ENCODE measurements at places on chromosomes 5 and 9.
A peak's percentile ranks its signal among the peaks of the same experiment; 100 is the strongest.

DNA sequence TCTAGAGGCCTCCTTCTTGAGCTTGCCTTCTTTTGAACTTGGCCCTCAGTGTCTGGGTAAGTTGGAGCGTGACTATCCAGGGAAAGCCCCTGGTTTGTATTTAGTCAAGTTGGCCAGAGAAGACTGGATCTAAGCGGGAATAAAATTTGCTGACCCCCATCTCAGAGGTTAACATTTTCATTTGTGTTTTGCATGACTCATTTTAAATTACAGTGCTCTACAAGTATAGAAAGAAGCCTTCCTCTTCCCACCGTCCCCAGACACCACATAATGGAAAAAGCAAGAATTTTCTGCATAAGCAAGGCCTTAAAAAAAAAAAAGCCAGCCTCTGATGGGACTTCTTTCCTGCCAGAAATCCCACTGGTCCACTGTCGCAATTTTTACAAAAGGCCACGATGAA lies 27.2 kb downstream of the PIK3R1 start:
- no peak for DNase-seq

DNA sequence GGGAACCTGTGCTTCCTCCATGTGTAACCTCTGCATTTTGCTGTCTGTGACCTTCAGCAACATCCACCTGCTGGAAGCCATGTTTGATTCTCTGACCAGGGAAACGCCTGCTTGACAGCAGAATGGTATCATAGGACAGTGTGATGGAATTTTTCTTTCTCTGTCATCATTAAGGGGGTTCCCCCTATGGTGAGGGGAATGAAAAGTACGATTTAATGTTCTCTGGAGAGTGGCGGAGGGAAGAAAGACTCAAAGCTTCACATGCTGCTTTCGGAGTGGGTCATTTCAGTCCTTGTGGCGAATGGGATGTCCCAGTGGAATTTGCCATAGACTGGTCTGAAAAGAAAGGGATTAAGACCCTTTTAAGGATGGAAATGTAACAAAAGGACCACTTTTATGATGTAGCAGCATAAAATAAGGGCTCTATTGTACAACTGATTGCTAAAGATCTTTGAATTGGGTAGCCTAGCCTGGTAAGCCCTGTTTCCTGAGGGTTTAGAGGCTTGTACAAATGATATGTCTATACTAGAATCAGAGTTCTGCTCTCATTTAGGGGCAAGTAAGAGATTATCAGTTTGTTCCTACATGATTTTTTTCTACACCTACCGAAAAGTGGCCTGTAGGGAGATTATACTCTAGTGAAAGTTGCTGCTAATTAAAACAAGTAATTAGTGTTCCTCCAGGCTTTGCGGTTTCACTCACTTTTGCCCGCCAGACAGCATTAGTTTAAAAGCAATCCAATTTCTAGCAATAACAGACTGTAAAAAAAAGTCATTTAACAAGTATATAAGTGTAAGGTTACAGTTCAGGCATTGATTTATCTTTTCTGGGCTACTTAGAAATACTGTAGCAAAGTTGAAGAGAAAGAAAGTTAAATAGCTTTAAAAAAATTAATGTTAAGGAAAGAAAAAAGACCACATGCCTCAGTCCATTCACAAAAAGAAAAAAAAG lies 904.5 kb downstream of the NR2F1-AS1 start:
- DNase-seq = no peak

- DNase-seq = no peak
Observed at GRCh38 chr5:112248623-112249022, 170.5 kb downstream of the EPB41L4A start.

- no peak for DNase-seq
Observed at GRCh38 chr9:101062686-101063085, 34.2 kb downstream of the PLPPR1 start.

DNA sequence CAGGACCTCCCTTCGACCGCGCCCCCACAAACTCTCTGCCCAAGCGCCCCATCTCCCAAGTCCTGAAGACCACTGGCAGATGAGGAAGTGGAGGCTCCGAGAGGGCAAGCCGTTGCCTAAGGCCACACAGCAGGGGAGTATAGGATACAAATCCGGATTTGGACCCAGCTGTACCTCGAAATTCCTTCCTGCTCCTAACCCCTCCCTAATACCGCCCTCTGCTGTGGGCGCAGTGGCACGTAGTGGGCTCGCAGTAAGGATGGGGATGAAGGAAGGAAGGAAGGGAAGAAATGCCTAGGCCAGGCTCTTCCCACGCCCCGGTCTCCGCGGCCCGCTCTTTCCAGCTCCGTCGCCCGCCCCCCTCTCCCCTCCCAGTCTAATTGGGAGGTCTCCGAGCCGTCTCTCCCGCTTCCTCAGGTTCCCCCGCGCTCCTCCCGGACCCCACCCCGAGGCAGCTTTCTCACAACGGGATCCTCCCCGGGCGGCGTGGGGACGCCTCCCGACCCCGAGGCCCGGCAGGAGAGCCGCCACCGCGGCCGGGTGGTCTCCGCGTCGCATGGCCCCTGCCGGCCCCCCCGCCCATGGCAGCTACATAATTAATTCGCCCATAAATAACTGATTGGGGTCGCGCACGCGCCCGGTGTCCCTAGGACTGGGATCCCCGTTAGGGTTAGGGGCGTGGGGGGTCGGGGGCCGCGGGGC lies 138.9 kb downstream of the C9orf50 start:
- no peak for DNase-seq

DNA sequence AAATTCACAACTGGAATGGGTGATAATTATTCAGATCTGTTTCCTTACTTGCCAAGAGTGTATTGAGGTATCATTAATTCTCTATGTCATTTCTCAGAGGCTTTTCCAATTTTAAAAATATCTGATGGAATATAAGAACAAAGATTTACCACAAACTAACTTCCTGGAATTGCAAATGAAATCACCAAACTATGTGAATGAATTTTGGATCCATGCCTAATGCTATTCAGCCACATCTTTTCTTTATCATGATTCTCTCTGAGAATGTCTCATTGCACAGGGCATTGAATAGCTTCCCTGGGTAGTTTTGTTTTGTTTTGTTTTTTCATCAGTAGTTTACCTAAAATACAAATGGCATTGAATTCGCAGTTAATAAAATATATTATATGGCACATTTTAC lies 146.9 kb upstream of the FBN2 start:
- DNase-seq = no peak

- no peak for DNase-seq
Observed at GRCh38 chr9:19026375-19026774, 6.6 kb downstream of the SAXO1 start.

DNA sequence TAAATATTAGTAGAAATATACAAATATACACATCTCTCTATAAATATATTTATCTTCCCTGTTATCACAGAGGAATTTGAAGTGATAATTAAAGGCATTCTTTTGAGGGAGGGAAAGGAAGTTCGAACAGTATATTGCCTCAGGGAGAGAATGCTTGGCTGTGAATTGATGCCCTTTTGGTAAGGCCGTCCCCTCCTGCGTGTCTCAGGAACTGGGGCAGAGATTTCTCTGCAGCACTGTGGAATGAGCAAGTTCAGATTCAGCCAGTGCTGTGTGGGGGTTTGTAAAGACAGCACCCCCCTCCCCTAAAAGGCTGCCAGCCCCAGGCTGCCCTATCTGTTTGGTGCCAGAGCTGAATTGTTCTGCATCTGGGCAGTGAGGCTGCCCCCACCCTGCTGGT lies 42.0 kb downstream of the UBE2QL1 start:
- no peak for DNase-seq

DNA sequence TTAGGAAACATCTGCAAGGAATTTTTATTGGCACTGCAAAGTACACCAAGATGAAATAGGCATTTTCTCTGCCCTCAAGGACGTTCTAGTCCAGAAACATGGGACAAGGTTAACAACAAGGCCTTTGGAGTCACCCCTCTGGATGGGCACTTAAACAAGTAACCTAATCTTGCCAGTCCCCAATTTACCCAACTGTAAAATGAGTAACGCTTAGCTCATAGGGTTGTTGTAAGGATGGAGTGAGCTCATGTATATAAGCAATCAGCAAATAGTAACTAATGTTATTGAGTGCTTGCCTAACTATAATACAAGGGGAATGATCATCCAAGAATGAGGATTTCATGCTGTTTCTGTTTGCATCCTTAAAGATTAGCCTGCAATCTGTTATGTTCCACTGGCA lies 189.3 kb downstream of the PAPPA start:
- DNase-seq = no peak

- peak; percentile 8 for DNase-seq
Observed at GRCh38 chr9:83220730-83221129, 157.8 kb upstream of the RASEF start.

DNA sequence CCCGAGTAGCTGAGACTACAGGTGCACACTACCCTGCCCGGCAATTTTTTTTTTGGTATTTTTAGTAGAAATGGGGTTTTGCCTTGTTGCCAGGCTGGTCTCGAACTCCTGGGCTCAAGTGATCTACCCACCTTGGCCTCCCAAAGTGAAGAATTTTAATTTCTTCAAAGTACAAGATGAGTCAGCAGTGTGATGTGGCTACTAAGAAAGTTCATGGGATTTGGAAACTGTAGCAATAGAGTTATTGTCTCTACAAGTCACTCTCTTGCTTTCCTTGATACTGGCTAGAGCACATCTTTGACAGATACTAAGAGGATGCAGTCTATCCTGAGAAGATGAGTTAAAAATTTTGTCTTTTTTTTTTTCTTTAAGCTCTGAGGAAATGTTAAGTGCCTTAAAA lies 1.6 kb downstream of the CREB3 start:
- no peak for DNase-seq

- DNase-seq = no peak
Observed at GRCh38 chr5:109312695-109313094, 97.1 kb downstream of the PJA2 start.

GRCh38 chr5:112862085-112862484 lies 998 bp downstream of the SRP19 start:
- DNase-seq = no peak

Data from stimulated activated CD4-positive, alpha-beta T cell treated with anti-CD3 and anti-CD28 coated beads, Interleukin-1b, Interleukin-23, amount 100 ng/mL, for 48 hours (primary cell).